ENCODE measurements at places on chromosomes 1 and 21.

DNA sequence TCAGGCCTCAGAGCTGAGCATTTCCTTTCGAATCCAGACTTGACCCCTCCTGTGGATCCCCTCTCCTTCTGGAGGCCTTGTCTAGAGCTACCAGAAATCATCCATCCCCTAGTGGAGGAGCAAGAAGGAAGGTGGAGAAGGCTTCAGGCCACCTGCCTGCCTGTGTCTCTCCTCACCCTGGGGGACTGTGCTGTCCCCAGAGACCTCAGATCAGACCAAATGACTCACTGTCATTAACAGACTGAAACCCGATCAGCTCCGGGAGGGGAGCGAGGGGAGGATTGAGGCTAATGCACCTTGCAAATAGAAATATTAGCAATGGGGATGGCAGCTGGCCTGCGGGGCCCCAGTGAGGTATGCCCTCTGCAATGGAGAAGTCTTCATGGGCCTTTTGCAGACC lies 2.1 kb downstream of the MYBPH start:
- DNase-seq = no peak

DNA sequence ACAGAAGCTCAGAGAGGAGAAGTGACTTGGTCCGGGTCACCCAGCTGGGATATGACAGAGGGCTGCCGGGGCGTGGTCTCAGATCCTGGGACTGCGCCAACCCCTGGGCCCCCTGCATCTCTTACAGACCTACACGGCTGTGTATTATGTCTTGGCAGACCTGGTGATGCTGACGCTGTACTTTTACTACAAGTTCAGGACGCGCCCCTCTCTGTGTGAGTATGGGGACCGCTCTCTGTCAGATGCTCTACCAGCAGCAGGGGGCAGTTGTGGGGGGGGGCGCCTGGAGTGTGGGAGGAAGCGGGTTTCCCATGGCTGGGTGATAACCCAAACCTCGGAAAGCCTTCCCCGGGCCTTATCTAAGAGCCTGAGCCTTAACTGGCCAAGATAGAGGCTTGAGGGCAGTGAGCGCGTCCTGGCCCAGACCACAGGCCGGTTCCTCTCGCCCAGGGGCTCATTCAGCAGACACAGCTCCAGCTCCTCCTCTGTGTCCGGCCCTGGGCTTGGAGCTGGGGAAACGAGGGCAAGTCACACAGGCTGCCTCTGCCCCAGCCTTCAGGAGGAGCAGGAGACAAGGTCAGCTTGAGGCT lies 13.3 kb downstream of the SLC66A1 start:
- no peak for DNase-seq

GRCh38 chr1:2496087-2496622 lies 20.1 kb downstream of the PLCH2 start:
- DNase-seq = no peak

GRCh38 chr1:70442490-70442889 lies 31.4 kb downstream of the CTH start:
- no peak for DNase-seq

DNA sequence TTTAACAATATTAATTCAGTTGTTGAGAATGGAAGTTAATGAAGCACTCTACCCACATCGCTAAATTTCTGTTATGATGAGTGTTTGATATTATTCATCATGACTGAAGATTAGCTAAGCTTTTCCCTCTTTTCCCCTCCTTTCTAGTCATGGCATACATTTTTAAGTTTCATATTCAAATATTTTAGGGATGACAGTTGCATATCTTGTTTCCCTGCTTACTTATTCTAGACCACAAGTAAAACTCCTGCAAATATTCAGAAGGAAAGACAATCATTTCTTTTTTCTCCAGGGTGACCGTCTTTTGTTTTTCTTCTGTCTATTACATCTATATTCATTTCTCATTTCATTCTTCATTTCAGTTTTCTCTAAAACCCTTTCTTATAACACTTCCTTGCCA lies 906.0 kb downstream of the ADGRL2 start:
- no peak for DNase-seq

- no peak for DNase-seq
These were observed 8.6 kb downstream of the IL22RA1 start for GRCh38 chr1:24134376-24134775.
